Muscle of back (tissue), 13 donors: ENCODE measurements at places on chromosomes 2 and 18. TPM values are rescaled to one million over a fixed set of nuclear protein-coding genes. Genes with fewer than 3 reads are reported as not detected.

ACMSD gene
- 0.29 TPM for polyA plus RNA-seq

GKN1 gene
- 0.68 TPM for polyA plus RNA-seq

CERKL gene
- 9.5 TPM for polyA plus RNA-seq

DNA sequence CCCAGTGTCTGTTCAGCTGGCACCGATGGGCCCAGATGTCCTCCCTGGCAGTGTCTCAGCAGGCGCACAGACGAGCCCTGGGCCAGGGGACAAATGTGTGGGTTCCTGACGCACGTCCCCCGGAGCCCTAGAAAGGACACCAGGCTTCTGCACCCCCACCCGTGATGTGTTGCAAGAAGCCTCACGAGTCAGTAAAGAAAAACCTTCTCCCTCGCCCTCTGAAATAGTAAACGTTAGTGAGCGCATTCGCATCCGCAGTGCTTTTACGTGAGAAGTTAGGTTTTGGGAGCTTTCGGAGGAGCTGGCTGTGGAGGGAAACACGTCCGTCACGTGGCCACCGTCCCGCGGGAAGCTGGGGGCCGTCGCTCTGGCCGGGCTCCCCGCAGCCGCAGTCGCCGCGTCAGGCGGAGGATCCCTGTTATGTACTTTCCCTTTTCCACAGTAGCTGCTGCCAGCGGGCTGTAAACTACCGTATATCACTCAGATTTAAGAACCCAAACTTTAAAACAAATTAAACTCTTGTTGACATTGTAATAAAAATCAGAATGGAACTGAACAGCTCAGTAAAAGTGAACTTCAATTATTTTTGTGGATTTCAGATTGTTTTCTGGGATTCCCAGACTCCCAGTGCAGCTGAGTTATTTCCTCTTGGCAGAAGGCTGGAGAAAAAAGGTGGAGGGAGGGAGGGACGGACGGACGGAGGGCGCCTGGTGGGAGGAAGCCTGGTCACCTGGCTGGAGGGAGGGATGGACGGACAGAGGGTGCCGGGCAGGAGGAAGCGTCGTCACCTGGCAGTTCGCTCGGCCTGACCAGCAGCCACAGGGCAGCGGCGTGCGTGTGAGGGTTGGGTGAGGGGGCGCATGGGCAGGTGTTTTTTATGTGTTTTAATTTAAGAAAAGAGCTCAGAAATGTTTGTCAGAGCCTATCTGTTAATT lies 112.1 kb downstream of the NFATC1 start:
- peak; percentile 77 for DNase-seq
